ENCODE measurements at places on chromosomes 5 and 9.
A peak's percentile ranks its signal among the peaks of the same experiment; 100 is the strongest.

DNA sequence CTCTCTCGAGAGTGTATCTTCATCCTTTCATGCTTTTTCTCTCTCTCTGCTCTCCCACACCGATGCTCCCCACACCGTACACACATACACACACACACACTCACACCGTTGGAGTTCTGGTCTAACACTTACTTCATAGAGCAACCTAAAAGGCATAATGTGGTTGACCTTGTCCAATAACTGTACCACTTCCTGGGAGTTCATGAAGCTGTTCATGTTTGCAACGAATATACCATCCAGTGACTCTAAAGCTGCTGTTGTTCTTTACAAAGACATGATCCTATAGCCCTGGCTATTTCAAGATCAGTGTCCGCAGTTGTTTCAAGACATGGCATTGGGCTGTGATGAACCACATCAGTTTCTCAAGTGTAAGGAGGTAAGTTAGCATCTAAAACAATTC, 10.0 kb downstream of the MEF2C start:
- DNase-seq: no peak

DNA sequence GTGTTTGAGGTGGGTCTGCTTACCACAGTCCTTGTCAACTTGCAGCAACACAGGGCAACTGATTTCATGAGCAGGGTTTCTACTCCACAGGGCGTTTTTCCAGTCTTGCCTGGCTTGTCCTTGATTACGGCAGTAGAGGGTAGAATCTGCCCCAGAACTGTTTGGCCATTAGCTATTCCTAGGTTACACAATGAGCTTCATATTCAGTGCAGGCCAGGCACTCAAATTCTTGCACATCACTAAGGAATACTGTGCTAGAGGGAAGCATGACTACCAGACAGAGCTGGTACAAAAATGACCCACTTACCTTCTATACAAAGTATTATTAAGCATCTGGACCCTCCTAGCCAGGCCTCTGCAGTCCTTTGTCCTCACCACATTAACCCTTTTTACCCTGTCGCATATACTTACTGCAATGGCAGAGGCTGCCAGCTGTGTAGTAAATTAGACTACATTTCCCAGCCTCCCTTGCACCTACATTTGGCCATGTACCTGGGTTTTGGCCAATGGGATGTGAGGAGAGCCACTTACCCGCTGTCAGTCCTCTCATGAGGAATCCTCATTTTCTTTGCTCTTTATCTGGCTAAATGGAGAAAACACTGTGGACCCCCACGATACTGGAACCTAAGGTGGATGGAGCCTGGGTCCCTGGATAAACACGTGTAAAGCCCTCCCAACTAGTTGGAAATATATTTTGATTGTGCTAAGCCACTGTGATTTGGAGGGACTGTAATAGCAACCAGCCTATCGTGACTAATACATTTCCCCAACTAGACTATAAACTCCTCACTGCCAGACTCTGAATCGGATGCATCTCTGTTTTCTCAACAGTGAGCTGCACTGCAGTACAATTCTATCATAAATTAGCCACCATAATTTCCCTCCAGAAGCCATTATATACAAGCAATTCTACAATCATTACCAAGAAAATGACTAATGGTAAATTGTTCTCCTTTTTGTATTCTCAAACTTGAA, 218.7 kb downstream of the GLIS3 start:
- no peak for DNase-seq

DNA sequence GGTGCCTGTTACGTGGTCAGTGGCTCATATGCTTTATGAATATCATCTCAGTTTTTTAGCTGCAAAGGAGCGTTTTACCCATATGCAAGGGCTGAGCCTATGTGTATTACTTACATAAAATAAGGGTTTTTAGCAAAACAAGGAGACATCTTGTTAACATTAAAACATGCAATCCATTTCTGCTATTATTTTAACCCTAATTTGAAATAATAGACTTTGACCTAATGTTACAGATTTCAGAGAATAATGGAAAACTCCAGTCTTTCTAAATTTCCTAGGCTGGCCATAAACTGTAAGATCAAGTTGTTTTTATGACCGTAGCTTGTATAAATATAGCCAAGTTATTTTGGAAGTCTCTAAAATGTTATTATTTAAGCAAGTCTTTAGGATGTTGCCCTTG, 121.1 kb upstream of the SEMA6A start:
- DNase-seq: no peak

- peak; percentile 45 for DNase-seq
Measured at GRCh38 chr5:168987543-168988300, 313.2 kb downstream of the SLIT3 start.

- no peak for DNase-seq
Measured at GRCh38 chr9:18863791-18864190, 169.2 kb downstream of the SAXO1 start.

DNA sequence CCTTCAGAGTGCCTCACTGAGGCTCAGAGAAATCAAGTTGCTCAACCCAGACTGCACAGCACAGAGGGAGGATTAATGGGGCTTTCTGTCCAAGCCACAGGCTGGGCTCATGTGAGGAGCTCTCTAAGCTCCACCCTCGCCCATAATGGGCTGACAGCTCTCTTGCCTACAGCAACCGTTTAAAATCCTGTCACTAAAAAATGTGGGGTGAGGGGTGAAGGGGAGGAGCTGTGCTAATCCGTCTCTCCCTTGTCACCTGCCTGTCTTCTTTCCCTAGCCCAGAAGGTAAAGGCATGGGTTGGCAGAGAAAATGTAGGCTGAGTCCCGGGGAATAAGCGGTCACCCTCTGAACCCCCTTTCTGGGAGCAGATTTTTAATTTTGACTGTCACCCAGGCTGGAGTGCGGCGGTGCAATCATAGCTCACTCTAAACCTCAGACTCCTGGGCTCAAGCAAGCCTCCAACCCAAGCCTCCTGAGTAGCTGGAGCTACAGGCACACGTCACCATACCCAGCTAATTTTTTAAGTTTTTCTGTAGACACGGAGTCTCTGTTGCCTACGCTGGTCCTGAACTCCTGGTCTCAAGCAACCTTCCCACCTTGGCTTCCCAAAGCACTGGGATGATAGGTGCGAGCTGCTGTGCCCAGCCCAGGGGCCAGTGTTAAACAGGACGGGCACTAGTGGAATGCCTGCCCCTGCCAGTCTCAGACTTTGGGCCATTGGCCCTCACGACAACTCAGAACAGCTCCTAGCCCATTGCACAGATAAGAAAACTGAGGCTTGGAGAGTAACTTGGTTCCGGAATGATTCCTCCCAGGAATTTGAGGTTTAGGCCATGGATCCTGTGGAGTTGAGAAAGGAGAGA, 89.5 kb downstream of the LMX1B start:
- no peak for DNase-seq

GRCh38 chr5:122576256-122577016, 198.4 kb upstream of the SNX2 start:
- DNase-seq: no peak

GRCh38 chr5:94467954-94468930, 150.2 kb downstream of the KIAA0825 start:
- no peak for DNase-seq

DNA sequence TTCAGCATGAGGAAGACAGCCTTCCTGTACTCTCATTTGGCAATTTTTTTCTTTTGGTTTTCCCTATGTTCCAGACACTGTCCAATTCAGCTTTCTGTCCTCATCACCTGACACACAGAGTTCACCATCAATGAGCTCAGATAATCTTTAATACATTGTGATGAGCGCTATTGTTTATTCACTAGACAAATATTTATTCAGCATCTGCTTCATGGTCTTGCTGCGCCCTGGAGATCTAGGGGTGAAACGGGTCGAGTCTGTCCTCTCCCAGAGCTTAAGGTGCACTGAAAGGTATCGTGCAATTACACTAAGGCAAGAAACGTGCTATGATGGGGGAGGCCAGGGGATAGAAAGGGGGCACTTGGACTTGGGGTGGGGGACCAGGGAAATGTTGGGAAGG, 281.6 kb downstream of the ZSWIM6 start:
- DNase-seq: no peak

GRCh38 chr5:177209610-177210009, 76.0 kb downstream of the NSD1 start:
- DNase-seq: no peak

GRCh38 chr5:76982450-76982849, 29.6 kb downstream of the CRHBP start:
- no peak for DNase-seq

DNA sequence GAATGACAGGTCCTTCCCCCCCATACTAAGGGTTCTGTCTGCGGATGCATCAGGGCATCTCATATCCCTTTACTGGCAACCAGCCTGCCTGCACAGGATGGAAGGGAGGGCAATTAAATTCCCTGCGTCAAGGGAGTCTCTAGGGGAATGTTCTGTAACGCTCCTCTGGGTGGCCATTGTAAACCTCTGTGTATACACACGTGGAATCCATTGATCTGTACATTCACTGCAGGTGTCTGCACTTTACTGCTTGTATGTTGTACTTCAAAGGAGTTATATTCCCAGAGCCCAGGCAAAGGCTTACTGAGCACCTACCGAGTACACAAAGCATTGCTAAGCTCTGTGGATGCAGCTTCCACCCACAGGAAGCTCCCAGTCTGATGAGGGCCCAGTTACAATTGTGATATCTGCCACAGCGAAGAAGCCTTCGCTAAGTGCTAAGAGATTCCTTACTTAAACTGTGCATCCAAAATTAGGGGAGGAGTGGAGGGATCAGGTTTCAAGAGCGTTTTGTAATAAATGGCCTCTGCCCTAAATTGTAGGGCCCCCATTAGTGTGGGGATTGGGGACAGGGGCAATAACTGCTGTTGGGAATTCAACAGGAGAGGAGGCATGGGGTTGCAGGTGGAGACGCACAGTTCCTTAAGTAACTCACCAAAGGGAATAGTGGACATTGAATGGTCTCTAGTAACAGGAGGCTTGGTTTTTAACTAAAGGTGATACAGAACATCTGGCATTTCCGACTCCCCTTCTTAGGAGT, 1.5 kb upstream of the RETREG1 start:
- DNase-seq: no peak

DNA sequence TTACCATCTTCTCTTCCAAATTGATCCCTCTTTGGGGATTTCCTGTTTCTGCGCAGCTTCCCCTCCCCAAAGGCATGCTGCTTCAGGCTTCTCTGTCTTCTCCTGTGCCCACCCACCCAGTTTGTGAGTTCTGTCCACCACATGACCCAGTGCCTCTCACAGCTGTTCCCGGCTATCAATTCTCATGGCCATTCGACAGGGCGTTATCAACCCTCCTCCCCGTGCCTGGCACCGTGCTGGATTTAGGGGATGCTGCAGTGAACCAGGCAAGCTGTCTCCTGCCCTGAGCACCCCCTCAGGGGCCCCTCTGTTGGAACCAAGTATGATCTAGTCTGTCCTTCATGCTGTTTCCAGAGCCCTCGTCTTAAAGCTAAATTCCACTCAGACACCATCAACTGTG, 38.7 kb downstream of the COL23A1 start:
- no peak for DNase-seq

All from HL-60 (cell line).